ENCODE measurements at places on chromosomes 11 and 22.

DNA sequence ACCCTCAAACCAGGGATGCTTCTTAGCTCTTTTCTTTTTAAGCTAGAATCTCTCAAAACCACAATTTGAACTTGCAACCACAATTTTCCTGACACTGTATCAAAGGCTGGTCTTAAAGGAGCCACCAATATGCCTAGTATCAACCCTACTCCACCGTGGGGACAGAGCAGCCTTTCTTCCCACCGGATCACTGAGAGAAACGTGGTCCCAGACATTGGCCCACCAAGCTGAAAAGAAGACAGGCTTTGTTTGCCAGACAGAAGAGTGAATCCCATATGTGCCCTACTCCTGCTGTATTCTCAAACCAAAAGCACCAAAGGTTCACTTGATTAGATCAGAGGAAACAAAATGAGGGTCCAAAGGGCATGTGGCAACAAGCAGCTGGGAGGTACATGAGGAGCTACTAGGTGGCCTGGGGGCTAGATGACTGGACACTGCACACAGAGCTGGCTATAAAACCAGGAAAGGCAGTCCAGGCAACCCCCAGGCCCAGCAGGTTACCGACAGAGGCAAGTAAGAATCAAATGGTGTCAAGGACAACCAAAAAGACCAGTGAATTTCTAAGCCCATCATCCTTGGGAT is 3.6 kb upstream of the VWCE start:
- DNase-seq: no peak

DNA sequence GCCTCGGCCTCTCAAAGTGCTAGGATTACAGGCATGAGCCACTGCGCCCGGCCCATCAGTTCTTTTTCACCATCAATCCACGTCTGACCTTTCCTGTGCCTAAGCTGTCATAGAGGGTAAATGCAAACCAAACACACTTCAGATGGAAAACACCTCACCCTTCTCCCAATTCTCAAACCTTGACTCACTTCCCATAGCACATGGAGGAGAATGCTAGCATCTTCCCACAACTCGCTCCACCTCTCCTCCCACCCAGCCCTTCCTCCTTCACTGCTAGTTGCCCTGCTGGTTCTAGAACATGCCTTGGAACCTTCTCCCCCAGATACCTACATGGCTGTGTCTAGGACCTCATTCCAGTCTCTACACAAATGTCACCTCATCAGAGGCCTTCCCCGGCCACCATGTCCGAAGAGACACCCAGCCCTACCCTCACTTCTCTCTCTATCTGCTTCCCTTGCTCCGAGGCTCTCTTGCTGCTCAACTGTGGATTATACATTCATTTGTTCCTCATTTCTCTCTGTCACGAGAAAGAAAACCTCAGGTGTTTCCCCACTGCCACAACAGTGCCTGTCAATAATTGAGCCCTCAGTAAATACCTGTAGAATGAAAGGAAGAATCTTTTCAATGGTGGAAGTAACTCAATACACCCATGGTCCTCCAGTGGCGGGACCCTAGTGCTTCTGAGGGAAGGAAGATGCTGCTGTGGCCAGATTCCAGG is 21.3 kb upstream of the NCF4 start:
- DNase-seq: no peak

- DNase-seq: no peak
Measured at GRCh38 chr22:40240686-40241085, 63.0 kb downstream of the TNRC6B start.

- no peak for DNase-seq
Measured at GRCh38 chr11:65382804-65383368, 440 bp upstream of the SLC25A45 start.

DNA sequence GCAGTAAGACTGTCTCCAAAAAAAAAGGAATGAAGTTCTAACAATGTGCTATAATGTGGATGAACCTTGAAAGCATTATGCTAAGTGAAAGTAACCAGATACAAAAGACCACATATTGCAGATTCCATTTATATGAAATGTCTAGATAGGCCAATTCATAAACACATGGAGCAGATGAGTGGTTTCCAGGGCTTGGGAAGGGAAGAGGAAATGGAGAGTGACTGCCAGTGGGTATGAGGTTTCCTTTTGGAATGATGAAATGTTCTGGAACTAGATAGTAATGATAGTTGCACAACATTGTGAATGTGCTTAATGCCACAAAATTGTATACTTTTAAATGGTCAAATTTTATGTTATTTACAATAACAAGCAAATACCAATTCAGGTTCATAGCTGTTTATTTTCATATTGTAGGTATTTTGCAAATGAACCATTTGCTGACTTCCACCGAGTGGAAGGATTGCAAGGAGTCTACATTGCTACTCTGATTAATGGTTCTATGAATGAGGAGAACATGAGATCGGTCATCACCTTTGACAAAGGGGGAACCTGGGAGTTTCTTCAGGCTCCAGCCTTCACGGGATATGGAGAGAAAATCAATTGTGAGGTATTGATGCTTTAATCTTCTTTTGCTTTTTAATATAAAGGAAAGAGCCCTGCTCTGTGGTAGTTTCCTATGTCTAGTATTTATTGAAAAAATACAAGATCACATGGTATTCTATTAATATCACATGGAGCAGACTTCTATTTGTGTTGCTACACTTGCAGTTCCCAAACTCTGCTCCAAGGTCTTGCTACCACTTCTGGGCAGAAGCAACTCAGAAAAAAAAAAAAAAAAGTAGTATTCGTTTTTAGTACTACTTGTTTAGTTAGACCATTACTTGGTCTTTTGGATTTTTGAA is 67.7 kb upstream of the SORL1-AS1 start:
- peak; percentile 95 for DNase-seq

DNA sequence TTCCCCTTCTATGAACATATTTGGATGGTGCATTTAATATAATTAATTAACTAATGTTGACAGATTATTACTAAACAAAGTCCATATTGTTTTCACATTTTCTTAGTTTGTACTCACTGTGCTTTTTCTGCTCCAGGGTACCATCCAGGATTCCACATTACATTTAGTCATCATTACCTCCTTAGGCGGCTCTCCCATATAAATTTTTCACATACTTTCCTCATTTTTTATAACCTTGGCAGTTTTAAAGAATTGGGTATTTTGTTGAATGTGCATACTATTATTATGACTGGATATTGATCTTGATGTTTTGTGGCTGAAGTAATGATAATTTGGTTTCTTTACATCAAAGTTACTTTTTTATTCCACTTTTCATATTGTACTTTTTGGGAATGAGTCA is 755.6 kb upstream of the ANO3 start:
- peak; percentile 13 for DNase-seq

- no peak for DNase-seq
Measured at GRCh38 chr11:83069441-83070043, 2.2 kb downstream of the RAB30 start.

DNA sequence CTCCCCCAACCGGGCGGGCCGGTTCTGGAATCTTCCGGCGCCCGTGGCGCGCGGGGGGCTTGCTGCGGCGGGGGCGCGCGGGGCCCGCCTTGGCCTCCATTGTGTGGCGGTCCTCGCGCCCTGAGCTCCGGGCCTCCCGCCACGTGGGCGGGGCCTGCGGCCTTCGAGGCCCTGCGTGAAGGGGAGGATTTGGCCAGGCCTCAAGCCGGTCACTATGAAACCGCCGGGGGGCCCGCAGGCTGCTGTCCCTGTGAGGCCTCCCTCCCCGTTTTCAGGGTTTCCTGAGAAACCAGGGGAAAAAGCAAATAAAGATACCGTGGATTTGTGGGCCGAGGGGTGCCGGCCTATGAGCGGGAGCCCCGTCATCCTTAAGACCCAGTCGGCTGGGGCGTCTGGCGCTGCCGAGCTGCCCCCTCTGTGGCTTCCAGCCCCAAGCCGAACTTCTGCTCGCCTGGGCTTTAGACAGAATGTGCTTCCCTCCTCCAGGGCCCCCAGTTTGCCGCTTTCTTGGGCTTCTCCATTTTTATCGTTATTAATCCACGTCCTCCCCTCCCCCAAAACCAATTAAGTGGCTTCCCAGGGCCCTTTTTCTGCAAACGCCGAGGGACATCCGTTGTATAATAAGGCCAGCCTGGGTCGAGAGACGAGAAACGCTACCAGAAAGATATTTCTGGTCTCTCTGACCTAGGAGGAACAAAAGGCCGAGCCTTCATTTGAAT is 602 bp downstream of the EWSR1 start:
- DNase-seq: peak; percentile 71

DNA sequence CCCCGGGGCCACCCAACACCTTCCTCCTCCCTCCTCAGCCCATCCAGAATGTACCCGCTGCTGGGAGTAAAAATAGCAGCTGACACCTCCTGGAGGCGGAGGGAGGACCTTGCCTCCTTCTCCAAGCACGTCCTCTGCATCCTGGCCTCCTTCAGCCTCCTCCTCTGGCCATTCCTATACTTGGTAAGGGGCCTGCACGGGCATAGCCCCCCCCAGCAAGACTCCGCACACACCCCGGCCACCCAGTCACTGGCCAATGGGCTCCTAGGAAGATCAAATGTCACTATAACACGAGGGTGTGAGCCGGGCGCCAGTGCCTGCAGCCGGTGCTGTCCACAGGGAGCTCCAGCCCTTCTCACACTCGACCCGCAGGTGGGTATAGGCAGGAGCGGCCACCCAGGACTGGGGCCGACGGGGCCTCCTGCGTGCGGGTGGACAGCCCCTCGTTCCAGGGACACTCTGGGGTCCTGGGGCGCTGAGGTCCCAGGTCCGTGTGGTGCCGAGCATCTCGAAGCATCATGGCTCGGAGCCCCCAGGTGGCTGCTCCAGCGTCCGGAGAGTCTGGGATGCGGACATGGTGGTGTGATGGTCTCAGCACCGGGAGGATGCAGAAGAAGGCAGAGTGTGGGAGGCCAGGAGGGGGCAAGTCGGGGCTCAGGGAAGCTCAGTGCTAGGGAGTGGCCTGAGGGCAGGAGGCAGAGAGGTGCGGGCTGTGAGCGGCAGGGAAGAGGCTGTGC is at the start of gene TNNT3:
TSS of gene TNNT3 (plus strand) at position 313 of the 737 bp plus-strand sequence. CDS start 3,172 bp downstream, outside the sequence.
- no peak for DNase-seq

DNA sequence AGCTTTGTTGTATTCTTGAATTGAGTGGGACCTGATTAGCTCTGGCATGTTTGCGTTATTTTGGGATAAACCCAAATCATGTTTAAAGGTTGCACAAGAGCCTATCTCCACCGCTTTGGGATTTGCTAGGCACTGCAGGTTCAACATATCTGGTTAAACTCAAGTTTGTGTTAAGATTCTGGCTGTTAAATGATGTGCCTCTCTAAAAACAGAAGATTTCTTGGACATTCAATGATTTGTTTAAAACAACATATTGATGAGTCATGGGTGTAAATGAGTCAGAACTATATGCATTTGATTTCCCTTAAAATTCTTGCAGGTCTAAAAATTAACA is 67.4 kb downstream of the AMOTL1 start:
- DNase-seq: peak; percentile 28

Data from fibroblast of skin of abdomen (primary cell).